CD8-positive, alpha-beta memory T cell (primary cell): ENCODE measurements at places on chromosomes 6 and 20. TPM values are rescaled to one million over a fixed set of nuclear protein-coding genes. Genes with fewer than 3 reads are reported as not detected.

GRCh38 chr6:162940426-162940825 lies 212.7 kb downstream of the PACRG start:
- H3K36me3 ChIP-seq = no peaks in the 10 kb centered on the region
- no peak for DNase-seq
- H3K4me3 ChIP-seq = no peak overlapping the region
- no peaks in the 10 kb centered on the region for H3K27me3 ChIP-seq
- H3K4me1 ChIP-seq = no peaks in the 10 kb centered on the region
- H3K27ac ChIP-seq = no peak overlapping the region

GRCh38 chr6:110013386-110013785 lies 35.3 kb downstream of the GPR6 start:
- H3K27ac ChIP-seq = no peak overlapping the region
- no peak for DNase-seq
- no peaks in the 10 kb centered on the region for H3K4me1 ChIP-seq
- H3K4me3 ChIP-seq = no peak overlapping the region
- no peaks in the 10 kb centered on the region for H3K36me3 ChIP-seq

GRCh38 chr20:18279242-18279641 lies 9.1 kb upstream of the ZNF133 start:
- no peak overlapping the region for H3K27ac ChIP-seq
- no peak overlapping the region for H3K4me3 ChIP-seq
- peaks cover 2% of the 10 kb centered on the region for H3K27me3 ChIP-seq
- DNase-seq = no peak
- H3K4me1 ChIP-seq = no peaks in the 10 kb centered on the region

DNA sequence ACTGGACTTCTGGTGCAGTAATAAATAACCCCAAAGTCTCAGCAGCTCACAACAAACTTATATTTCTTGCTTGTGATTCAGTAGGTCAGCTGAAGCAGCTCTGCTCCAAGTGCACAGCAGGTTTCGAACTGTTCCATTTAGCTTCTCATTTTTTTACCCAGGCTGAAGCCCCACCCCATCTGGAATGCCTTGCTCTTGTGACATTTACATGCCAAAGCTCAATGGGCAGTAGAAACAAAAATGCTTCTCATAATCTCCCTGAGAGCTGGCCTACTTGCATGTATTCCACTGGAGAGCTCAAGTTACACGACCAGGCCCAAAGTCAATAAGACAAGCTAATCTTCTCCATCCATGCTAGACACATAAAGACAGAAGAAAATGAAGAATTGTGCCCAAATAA lies 165.2 kb downstream of the HAO1 start:
- H3K4me3 ChIP-seq = no peak overlapping the region
- no peaks in the 10 kb centered on the region for H3K27me3 ChIP-seq
- no peak for DNase-seq
- H3K27ac ChIP-seq = no peak overlapping the region
- H3K4me1 ChIP-seq = no peaks in the 10 kb centered on the region
- no peaks in the 10 kb centered on the region for H3K36me3 ChIP-seq

DNA sequence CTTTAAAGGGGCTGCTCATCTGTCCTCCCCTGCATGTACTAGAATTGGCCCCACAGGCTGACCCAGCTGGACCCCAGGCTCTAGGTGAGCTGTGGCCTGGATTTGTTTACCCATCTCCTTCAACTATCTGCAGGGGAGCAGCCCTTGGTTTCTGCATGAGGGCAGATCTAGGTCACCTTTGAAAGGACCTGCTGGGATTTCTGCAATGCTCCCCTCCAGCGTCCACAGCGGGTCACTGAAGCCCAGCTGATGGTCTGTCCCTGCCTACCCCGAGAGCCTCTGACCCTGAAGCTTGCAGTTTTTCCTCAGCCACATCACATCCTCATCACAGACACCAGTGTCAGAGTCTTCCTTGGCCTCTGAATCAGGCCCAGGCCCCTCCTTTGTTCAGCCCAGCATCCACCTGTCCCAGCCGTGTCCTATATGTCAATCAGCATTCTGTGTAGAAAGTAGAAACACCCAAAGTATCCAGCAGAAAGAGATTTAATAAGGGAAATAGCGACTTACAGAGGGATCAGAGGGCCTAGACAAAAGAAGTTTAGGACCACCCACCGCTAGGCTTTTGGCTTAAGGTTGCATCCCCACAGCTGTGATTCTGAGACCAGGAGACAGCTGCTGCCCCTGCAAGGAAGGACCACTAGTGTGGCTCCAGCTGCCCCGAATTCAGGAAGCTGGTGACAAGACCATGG lies 243.1 kb downstream of the LRFN2 start:
- H3K27ac ChIP-seq = no peak overlapping the region
- no peaks in the 10 kb centered on the region for H3K36me3 ChIP-seq
- H3K27me3 ChIP-seq = no peaks in the 10 kb centered on the region
- DNase-seq = no peak

GRCh38 chr20:61662968-61663331 lies 402.7 kb downstream of the TAF4 start:
- DNase-seq = no peak
- H3K4me1 ChIP-seq = no peaks in the 10 kb centered on the region

DNA sequence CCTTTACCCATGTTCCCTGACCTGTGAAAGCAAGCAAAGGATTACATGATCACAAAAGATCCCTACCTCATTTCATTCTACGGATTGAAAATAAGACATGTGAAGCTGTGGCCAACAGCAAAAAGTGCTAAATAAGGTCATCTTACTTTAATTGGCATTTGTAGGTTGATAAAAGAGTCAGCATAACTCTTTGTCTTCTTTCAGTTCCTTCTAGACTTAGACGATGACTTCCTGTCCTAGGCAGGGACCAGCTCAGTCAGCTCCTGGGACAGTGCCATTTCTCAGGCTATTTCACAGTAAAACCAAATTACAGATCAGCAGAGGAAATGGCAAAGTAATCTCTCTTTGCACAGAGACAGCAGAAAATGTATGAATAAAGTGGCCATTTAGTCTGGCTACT lies 480.7 kb downstream of the RFPL4B start:
- DNase-seq = no peak
- no peaks in the 10 kb centered on the region for H3K4me1 ChIP-seq
- H3K27me3 ChIP-seq = no peaks in the 10 kb centered on the region
- no peak overlapping the region for H3K4me3 ChIP-seq
- no peaks in the 10 kb centered on the region for H3K36me3 ChIP-seq

GRCh38 chr20:37939701-37940560 lies 37.0 kb downstream of the VSTM2L start:
- no peak for DNase-seq
- H3K27ac ChIP-seq = no peak overlapping the region
- H3K4me1 ChIP-seq = no peaks in the 10 kb centered on the region
- H3K27me3 ChIP-seq = no peaks in the 10 kb centered on the region
- H3K36me3 ChIP-seq = no peaks in the 10 kb centered on the region

GRCh38 chr20:32050324-32050841 lies 1.7 kb upstream of the HCK start:
- H3K36me3 ChIP-seq = no peaks in the 10 kb centered on the region
- peaks cover 20% of the 10 kb centered on the region for H3K4me1 ChIP-seq
- DNase-seq = no peak
- H3K27me3 ChIP-seq = peaks cover 48% of the 10 kb centered on the region
- no peak overlapping the region for H3K27ac ChIP-seq

DNA sequence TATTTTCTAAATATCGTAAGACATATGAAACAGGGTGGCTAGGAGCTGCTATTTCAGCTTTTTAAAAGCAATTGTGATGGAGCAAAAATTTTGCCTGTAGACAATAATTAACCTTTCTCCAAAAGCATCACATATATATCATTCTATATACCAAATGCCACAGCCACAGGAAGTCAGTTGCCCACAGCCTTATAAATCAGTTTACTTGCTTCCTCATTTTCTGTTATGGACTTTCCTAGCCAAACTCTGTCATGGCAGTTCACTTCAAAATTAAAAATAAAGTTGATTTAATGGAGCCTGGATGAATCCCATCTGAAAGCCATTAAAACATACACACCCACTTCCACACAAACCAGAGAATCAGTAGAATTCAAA lies 93.4 kb upstream of the NHSL1 start:
- H3K4me3 ChIP-seq = no peak overlapping the region
- no peaks in the 10 kb centered on the region for H3K27me3 ChIP-seq
- H3K27ac ChIP-seq = no peak overlapping the region
- H3K36me3 ChIP-seq = no peaks in the 10 kb centered on the region
- H3K4me1 ChIP-seq = peaks cover 8% of the 10 kb centered on the region
- no peak for DNase-seq

GRCh38 chr6:6875818-6876470 lies 231.8 kb upstream of the RREB1 start:
- H3K27ac ChIP-seq = no peak overlapping the region
- DNase-seq = no peak
- no peak overlapping the region for H3K4me3 ChIP-seq
- H3K27me3 ChIP-seq = no peaks in the 10 kb centered on the region

DNA sequence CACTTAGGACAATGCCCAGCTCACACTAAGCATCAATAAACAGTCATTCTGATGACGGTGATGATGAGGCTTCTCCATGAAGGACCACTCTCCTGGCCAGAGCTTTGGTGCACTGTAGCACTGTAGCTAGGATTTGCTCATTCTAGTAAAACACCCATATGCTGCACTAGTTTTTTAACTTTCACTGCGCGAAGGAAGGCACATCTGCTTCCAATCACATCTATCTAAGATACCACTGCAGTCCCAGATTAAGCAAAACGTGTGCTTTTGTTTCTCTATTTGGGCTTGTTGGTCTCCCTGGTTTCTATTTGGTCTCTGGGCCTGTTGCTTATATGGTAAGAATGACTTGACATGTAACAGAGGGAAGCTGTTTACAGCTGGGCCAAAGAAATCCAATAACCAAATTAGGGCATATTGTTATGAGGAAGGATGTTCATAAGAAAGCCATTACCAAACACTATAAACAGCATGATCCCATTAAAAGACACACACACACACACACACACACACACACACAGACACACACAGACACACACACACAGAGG lies 62.4 kb downstream of the FAM229B start:
- no peak for DNase-seq
- H3K27ac ChIP-seq = no peak overlapping the region
- no peaks in the 10 kb centered on the region for H3K27me3 ChIP-seq
- H3K36me3 ChIP-seq = no peaks in the 10 kb centered on the region
- H3K4me1 ChIP-seq = no peaks in the 10 kb centered on the region
- no peak overlapping the region for H3K4me3 ChIP-seq

- no peaks in the 10 kb centered on the region for H3K4me1 ChIP-seq
- no peaks in the 10 kb centered on the region for H3K27me3 ChIP-seq
- no peak overlapping the region for H3K4me3 ChIP-seq
- no peaks in the 10 kb centered on the region for H3K36me3 ChIP-seq
Measured at GRCh38 chr20:39909447-39909846, 779.6 kb downstream of the MAFB start.

Gene RIPOR3
- not detected for total RNA-seq

Gene OR12D3
- total RNA-seq = not detected

Gene DEFB124
- not detected for total RNA-seq
